Activated CD4-positive, alpha-beta T cell treated with anti-CD3 and anti-CD28 coated beads for 48 hours (primary cell): ENCODE measurements at places on chromosomes 5 and 9.

GRCh38 chr5:6673963-6674362, 39.3 kb upstream of the TENT4A start:
- DNase-seq: no peak

DNA sequence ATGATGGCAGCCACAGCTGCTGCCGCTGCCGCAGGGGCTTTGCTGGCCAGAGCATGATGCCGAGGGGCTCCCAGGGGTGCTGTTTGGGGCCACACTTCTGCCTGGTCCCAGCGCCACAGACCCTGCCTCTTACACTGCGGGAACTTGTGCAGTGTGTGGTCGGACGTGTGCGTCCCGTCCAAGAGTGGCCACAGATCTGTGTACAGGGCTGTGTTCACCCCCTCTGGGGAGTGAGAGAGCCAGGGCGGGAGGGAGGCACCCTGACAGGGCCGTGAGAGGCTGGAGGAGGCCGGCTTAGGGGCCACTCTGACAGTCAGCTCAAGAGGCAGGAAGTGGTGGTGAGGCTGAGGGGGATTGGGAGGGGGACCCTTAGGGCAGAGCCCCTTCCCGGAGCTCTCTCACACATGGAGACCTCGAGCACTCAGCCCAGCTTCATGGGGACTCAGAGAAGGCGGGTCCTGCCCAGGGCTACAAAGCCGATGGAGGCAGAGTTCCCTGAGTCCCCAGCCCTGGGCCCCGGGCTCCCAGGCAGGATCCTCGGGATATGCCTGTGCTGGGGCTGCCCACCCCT, 13.1 kb upstream of the CARD19 start:
- no peak for DNase-seq

DNA sequence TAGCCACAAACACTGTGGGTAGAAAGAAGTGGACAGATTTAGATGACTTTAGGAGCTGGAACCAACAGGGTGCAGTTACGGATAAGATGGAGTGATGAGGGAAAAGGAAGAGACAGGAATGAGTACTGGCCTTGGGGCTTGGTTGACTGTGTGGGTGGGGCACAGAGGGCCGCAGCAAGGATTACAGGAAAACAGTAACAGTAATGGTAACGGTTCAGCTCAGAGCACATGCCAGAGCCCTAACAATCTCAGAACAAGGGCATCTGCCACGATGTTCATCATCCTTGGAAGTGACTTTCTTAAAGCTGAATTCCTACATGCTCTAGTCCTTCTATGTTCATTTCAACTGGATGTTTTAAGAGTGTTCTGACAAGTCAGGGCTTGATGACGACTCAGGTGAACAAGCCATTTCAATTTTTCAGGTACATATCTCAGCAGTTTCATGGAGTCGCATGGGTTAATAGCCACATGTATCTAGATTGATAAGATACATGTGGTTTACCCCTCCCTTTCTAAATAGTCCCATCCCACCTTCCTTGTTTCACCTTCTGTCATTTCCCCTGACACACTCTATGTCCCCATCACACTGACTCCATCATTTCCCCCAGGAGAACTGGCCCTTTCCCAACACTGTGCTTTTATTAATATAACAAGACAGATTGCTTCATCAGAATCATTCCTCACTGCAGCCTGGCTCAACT, 65.0 kb downstream of the CEMIP2 start:
- no peak for DNase-seq

DNA sequence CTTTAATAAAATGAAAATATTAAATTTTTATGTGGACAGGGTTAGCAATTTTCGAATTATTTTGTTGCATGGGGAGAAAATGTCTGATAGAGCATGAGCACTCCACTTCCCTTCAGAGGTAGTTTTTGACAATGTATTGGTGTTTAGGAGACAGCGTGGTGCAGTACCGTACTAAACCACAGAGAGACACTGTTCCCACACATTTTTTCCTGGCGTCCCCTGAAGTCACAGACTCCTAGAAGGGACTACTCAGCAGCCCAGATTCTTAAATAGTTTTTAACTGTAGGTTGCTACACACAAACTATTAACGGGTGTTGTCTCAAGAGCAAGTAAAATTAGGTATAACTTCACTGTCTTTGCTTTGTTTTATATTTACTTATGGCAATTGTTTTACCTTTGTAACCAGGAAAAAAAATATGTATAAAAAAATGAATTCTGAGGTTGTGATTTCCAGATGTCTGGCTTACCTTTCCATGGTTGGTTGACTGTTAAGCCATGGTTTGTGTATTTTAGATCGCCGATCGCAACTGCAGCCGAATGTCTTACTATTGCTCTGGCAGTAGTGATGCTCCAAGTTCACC, 171.2 kb downstream of the DOCK8 start:
- peak; percentile 41 for DNase-seq

GRCh38 chr5:36495611-36496010, 110.8 kb upstream of the SLC1A3 start:
- no peak for DNase-seq

DNA sequence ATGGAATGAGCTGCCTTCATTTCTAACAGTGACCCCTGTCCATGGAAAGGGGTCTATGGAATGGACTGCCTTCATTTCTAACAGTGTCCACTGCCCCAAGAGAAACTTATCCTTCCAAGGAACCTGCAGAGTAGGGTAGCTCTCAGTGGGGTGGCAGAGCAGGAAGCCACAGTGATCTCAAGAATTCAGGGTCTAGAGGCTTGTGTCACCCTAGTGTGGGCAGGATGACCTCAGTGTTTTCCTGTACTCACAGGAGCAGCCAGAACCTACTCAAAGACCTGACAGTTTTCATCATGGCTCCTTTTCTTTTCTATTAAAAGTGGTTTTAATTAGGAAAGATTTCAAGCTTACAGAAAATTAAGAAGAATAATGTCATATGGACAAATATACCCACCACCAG, 27.5 kb downstream of the SEC61B start:
- DNase-seq: peak; percentile 49

DNA sequence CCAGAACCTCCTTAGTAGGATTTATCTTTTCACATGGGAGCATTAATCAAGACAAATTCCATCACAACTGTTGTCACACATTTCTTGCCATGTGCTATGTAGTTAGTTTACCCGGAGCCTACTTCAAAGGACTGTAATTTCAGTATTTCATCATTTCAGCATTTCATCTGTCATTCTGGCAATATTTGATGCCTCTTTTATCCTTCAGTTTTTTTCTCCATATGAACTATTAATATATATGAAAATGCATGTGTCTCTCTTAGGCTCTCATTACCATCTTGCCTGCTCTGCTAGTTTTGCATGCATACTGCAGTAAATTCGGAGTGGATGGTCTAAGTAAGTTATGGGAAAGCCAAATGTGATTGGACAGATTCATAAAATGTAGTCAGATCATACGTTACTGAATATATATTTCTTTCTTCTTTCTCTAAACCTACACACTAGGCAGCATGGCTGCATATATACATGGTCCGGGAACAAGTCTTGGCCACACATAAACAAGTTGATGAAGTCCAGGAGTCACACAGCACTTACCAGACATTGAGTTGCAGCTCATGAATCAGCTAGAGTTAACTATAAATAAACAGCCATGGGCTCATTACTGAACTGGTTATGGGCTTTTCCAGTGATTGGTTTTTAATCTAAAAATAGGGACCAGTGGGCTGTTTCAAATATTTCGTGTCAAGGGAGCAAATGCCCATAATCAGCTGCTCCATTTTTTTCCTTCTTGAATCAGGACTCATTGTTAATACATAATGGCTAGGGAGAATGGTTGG, 46.6 kb downstream of the SPATA31D1 start:
- no peak for DNase-seq

DNA sequence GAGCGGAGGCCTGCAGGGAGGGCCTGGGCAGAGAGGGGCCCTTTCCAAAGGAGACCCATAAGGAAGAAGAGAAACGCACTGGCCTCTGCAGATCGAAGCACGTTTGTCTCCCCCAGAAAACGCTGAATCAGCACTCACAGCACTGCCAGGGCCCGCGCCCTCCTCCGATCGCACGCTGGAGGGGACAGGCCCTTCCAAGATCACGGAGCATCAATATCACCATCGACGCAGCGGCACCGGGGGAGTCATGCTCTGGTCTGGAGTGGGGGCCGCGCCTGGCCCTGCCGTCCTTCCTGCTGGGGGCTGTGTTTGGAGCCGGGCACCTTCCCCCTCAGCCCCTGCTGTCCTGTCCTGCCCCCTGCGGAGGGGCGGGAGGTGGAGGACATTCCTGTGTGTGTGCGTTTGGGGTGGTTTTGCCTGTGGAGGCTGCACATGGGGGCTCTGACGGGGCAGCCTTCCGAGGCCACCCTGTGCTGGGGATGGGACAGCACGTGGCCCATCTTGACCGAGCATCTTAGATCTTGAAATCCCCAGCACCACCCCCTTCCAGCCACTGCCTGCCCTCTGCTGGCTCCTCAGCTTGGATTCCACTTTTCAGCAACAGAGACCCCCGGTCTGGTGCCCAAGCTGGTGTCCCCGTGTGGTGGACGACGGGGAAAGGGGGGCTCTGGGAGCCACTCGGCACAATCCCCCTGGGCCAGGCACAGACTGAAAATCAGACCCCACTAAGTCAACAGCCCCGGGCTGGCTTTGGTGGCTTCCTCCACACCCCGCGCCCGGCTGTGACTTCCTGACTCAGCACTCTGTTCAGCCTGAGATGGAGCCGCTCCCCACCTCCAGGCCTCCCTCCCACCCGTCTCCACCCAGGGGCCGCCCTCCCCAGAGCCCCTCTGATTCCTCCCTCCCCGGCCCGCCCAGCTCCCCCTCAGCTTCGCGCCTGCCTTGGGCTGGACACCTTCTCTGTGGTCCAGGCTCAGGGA, 8.3 kb downstream of the TMEM250 start:
- DNase-seq: peak; percentile 70

GRCh38 chr9:80076162-80076561, 504.4 kb downstream of the TLE4 start:
- no peak for DNase-seq

- no peak for DNase-seq
Measured at GRCh38 chr5:40477856-40478546, 201.7 kb upstream of the PTGER4 start.

- DNase-seq: no peak
Measured at GRCh38 chr5:142833517-142834449, 63.6 kb downstream of the ARHGAP26 start.

DNA sequence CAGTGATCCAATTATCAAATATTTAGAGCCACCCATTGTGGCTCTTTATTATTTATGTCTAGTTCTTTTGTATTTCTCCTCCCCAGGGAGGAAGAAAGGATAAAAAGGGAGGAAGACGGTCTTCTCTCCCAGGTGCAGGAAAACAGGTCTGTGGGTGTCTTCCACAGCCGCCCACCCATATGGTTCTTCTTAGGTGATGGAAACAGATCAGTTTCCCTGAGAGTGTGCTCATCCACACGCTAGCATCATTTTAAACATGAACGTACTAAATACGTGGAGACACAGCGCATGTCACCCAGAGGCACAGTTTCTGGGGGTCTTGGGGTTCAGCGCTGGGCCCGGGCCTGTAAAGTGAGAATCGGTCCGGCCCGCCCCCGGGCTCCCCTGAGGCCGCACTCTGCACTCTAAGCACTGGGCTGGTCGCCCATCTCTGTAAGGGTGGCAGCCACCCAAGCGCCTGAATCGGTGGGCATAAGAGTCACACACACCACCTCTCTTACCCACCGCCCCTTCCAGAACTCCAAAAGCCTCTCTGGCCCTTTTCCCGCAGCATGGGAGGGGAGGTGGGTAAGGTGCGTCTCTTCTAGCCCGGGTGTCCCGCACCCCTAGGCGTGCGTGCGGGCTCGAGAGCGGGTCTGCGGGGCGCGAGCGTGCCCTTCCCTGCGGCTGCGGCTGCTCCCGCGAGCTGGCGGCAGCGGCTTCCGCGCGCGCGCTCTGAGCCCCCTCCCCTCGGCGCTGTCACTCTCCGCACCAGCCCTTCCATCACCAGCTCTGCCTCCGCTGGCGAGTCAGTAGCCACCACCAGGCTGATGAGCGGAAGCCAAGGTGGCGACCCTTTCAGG, 1.3 kb downstream of the PTCH1 start:
- DNase-seq: peak; percentile 49
